ENCODE measurements at places on chromosomes 3 and 15.

GRCh38 chr3:182795389-182795782, 2.1 kb downstream of the ATP11B start:
- no peak for DNase-seq

DNA sequence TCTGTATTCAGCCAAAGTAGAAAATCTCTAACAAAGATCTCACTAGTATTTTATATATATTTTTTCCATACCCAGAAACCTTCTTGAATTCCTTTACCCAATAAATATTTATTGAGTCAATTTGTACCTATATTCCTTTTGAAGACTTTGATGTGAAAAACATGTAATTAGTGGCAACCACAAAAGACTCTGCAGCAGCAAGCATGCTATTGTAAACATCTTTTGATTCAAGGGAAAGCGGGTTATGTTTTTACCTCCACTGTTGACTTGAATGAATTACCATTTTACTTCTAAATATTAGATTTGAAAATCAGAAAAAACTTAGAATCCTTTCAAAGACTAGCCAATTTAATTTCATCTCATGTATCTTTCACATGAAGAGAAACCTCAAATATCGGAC, 2.4 kb downstream of the GPR15 start:
- DNase-seq: no peak

DNA sequence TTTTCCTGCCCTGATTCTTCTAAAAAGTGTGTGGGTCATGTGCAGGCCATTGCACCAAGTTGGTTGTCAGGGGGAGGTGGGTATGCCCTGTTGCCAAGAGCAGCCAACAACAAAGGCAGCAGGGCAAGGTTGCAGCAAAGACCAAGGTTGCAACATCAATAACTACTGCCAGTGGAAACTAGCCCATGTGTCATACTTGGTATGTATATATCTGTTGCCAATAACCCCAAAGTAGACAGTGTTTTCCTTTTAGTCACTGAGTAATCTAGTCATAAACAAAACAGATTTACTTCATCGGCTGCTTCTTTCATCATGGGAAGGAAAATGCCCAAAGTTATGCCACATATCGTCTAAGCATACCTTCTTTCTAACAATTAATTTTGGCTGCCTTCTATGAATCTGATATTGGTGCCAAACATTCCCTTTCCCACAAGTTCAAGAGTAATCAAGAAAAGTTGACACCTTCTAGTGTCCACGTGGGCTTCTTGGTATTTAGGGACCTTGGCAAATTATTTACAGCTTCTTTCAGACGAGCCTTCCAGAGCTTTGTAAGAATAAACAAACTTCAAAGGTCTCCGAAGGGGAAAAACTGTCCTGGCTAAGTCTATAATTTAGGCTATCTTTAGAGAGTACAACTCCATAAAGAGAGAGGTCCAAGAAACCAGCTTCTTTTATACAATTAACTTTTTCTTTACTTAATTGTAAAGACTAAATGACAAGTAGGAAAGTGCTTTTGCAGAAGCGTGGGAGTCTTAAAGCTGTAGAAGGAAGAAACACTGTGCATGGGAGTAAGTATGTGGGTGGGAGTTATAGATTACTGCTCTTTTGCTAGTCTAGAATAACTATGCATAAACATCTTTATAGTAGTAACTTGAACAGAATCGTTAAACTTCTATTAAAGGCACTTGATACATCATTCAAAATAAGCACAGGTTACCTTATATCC, 10.0 kb upstream of the MBNL1 start:
- no peak for DNase-seq

DNA sequence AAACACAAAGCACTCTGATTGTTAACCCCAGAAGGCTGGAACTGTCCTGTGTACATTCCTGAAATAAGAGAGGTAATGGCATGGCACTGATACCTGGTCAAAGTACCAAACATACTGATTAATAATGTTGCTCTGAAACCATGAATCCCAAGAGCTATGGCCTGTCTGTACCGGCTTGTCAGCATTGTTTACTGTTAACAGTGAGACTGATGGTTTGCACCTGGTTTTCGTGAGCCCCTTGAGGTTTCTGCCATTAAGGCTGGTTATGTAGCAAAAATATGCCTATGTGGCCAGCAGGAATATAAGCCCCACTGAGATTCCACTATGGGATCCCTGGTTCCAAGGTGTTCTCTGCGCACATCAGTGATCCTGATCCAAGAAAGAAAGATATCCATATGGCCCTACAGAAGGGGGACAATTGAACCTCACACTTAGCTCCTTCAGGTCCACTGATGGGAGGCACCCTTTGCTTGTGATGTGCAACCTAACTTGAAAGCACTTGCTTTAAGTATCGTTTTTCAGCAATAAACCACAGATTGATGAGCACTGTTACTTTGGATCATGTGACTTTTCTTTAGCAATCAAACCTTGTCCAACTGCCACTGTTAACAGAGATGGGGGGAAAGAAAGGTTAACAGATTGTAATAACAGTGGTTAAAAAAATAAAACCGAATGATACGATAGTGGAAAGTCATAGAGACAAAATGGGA, 65.2 kb downstream of the TBL1XR1 start:
- no peak for DNase-seq

GRCh38 chr15:101003706-101004105, 84.5 kb downstream of the LRRK1 start:
- no peak for DNase-seq

DNA sequence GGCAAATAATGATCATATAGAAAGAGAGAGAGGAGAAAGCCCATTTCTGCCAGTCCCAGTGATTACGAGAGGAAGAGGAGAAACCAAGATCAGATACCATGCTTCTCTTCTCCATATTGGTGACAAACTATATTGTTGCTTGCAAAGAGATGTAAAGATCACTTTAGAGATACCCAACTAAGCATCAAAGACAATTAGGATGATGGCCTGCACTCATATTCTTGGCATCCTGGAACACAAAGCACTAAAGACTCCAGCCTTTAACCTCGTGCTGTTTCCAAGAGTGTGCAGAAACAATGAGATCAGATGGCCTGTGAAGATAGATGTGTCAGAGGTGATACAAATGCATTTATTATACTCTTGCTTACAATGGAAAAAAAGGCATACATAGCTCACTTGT, 170.7 kb upstream of the TP63 start:
- DNase-seq: no peak

- no peak for DNase-seq
Measured at GRCh38 chr3:141544697-141545096, 57.9 kb downstream of the RASA2 start.

- no peak for DNase-seq
Measured at GRCh38 chr3:78129707-78130106, 1089.8 kb downstream of the ROBO2 start.

- DNase-seq: no peak
Measured at GRCh38 chr15:99731336-99732123, 1.7 kb downstream of the LYSMD4 start.

DNA sequence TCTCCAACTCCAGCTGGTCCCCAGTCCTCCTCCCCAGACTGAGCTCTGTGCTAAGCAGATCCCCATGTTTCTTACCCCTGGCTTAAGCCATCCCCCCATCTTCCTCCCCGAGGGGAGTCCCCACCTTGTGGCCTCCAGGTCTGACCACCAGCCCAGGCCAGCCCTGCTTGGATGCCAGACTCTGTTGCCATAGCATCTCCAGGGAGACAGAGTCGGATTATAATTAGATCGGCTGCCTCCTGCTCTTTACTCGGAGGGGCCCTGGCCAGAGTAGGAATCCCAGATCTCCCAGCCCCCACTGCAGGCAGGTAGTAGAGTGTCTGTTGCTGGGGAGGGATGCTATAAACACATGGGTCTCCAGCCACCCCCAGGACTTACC, 2.4 kb downstream of the KLHDC8B start:
- DNase-seq: no peak

GRCh38 chr3:72517336-72517735, 330.9 kb downstream of the SHQ1 start:
- DNase-seq: no peak

All from stimulated activated CD4-positive, alpha-beta T cell treated with anti-CD3 and anti-CD28 coated beads, Interleukin-1b, Interleukin-23, amount 100 ng/mL, for 24 hours (primary cell).